NCI-H524 (cell line): ENCODE measurements at places on chromosomes 6 and 20.

DNA sequence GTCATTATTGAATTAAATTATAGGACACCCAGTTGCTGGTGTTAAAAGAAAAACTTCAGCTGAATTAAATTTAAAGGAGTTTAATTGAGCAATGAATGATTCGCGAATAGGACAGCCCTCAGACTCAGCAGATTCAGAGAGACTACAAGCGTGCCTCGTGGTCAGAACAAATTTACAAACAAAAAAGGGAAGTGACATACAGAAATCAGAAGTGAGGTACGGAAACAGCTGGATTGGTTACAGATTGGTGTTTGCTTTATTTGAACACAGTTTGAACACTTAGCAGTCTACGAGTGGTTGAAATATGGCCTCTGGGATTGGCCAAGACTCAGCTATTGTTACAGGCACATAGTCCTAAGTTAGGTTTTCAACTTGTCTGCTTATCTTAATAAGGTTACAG is 25.8 kb upstream of the TNFRSF21 start:
- DNase-seq = no peak

GRCh38 chr6:15491255-15491985 is 171.4 kb downstream of the DTNBP1 start:
- DNase-seq = peak; percentile 75

DNA sequence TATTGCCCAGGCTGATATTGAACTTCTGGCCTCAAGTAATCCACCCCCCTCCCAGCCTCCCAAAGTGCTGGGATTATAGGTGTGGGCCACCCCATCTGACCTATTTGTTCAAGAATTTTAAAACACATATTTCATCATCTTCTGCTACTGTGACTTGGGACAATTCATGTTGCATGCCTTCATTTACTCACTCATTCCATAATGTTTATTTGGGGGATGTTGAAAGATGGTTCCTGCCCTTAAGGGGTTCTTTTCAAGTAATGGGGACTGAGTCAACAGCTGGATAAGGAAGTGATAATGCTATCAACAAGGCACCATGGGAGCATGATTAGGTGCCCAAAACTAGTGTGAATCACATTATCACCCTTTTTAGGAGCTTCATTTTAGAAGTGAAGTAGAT is 62.0 kb downstream of the CRYBG1 start:
- DNase-seq = no peak

DNA sequence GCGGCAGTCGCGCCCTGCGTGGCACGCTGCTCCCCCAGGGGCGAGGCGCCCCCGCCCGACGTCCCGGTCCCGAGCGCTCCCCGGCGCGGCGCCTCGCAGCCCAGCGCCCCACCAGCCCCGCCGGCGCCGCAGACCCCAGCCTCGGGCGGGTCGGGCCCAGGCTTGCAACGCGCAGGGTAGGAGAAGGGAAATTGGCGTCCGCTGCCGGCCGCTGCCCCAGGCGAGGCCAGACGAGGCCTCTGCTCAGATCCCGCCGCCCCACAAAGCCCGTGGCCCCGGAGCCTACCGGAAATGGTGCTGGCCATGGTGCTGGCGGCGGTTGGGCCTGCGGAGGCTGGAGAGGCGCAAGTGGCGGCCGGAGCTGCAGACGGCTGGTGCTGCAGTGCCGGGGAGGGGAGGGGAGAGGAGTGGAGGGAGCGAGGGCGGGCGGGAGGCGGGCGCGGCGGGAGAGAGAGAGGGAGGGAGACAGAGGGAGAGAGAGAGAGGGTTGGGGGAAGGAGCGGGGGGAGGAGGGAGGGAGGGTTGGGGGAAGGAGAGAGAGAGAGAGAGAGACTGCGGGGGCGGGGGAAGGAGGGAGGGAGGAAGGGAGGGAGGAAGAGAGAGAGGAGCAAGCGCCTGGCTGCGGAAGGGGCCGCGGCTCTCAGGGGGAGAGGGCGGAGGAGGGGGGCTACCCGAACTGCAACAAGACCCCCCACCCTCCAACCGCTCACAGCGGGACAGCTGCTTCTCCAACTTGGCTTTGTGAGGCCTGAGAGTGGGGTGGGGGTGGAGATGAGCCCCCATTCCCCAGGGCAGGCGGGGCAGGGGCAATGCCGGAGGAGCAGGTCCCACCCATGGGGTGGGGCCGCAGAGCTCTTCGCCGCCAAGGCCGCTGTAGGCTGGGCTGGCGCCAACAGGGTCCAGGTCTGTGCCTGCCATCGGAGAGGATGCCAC is at the start of gene STMN3:
Gene STMN3 (minus strand): TSS at position 384 of the 933 bp plus-strand sequence. CDS start 79 bp downstream, at position 305.
- DNase-seq = peak; percentile 87

- peak; percentile 12 for DNase-seq
Observed at GRCh38 chr6:12968839-12969558, 252.4 kb downstream of the PHACTR1 start.

DNA sequence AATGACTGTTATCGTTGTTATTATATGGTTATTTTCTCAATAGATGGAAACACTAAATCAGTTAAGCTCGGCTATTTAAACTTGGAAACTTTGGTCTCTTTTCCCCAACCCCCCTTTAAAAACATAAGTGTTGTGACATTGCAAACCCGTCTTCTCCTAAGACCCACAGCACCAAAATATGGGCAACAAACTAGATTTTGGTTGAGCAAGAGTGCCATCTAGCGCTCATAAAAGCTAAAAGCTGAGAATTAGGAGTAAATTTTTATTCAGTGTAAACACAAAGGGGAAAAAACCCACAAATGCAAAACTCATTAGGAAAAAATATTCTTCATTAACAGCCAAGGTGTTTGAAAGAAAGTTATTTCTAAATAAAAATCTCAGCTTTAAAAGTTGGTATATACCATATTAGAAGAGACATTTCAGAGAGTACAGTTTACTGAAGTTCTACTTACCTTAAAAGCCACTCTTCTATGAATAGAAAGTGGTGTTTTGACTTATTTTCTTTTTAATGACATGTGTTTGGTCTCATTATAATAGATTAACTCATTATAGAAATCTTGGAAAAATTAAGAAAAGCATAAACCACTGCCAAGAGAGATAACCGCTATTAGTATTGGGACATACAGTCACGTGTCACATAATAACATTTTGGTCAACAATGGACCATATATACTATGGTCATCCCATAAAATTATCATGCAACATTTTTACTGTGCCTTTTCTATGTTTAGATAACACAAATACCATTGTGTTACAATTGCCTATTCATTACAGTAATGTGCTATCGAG is 21.1 kb downstream of the SESN1 start:
- peak; percentile 77 for DNase-seq

GRCh38 chr20:16350465-16350864 is 222.8 kb downstream of the KIF16B start:
- no peak for DNase-seq

DNA sequence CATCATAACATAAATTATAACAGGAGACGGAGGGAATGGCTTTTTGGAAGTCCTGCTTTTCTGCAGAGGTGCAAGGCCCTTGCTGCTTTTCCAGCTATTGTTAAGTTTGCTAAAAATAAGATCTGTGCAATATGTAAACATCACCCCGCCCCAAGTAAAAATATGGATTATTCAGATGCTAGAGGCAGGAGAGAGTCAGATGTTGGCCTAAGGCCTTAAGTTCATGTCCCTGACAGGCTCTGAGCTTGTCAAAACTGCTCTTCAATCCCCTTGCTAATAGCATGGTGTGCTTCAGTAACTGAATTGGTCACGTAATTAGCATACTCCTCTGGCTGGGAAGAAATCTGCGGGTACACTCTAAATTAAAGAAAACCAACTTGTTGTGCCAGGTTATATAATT is 147.5 kb downstream of the BMP2 start:
- DNase-seq = no peak

DNA sequence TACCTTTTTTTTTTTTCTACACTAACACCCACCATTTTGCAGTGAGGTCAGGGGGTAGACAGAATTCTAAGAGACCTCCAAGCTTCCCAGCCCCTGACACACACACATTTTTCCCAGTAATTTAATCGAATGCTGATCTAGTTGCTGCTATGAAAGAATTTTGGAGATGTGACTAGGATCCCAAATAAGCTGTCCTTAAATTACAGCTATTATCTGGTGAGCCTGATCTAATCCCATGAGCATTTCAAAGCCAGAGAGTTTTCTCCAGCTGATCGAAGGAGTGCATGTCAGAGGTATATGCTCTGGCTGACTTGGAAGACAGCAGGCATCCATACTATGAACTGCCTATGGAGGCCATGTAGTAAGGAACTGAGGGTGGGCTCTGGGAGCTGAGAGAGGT is 503.8 kb upstream of the MARCKS start:
- no peak for DNase-seq

- no peak for DNase-seq
Observed at GRCh38 chr20:51542033-51542570, 417 bp downstream of the NFATC2 start.

DNA sequence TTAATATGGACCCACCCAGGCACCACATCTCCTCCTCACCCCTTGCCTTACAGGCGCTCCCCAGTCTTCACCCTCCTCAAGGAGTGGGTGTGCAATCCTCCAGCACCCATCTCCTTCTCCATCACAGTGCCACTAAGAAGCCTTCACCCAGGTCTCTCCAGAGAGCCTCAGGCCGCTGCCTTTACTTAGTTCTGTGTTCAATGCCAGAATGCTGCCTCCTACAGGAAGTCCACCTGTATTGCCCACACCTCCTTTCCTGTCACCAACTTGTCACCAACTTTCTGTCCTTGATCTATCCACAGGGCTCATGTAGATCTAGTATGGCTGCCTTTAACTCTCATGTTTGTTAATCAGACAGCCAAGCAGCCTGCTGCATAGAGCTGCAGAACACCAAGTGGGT is 586 bp upstream of the LST1 start:
- no peak for DNase-seq

DNA sequence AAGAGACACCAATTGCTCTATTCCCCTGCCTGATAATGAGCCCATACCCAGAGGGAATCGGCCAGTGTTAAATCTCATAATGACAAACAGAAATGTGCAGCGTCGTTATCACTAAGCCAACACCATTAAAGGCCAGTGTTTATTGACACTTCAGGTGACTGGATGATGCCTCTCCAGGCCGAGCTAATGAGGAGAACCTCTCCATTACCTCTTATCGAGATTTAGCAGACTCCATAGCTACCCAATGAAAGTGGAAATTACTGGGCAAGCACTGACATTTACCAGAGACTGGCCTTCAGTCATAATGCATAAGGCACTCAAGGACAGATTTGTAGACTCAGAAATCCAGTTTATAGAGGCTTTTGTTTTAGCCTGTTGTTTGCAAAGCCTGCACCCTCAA is 669.5 kb downstream of the MAFB start:
- peak; percentile 21 for DNase-seq
